ENCODE measurements at places on chromosomes 6 and 20.

- DNase-seq, result no peak
Observed at GRCh38 chr6:12297363-12298016, 7.3 kb downstream of the EDN1 start.

DNA sequence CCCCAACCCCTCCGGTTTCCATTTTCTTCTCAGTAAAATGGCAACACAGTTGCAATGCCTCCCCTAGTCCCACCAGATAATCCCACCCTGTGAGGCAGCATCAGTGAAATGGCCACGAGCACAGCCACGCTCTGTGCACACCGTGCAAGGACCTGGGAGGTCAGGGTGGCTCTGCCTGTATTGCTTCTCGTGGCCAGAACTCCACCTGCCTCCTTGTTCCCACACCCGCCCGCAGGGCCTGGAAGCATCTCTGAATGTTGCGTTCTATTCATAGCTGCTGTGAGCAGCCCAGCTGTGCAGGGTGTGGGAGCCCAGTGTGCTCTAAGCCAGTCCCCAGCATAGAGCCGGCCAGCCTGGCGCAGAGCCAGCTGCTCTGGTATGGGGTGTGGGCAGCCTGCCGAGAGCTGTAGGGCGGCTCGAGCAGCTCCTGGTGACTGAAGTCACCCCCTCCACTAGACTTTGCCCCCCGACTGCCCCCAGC is 161.1 kb downstream of the DLL1 start:
- DNase-seq, result peak; percentile 54

DNA sequence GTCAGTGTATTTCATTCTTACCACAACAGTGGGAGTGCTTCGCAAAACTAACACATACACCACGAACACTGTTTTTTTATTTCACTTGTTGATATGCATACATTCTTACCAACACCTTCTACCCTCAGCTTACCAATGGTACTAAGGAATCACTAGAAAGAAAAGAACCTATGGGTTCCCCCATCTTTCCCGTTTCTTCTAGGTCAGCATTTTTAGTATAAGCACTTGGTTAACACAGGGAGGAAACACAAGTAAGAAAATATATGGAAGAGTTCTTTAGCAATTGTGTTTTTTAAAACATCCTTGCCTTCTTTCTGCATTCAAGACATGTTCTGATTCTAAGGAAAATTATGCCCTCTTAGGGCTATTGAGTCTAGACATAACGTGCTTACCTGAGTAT is 39.9 kb upstream of the EYA4 start:
- DNase-seq, result no peak

GRCh38 chr6:83702077-83702476 is 6.8 kb downstream of the SNAP91 start:
- no peak for DNase-seq
